ENCODE measurements at places on chromosomes 6 and 20.
A peak's percentile ranks its signal among the peaks of the same experiment; 100 is the strongest.

GRCh38 chr20:31806564-31807355, 12.4 kb upstream of the MYLK2 start:
- DNase-seq = no peak

DNA sequence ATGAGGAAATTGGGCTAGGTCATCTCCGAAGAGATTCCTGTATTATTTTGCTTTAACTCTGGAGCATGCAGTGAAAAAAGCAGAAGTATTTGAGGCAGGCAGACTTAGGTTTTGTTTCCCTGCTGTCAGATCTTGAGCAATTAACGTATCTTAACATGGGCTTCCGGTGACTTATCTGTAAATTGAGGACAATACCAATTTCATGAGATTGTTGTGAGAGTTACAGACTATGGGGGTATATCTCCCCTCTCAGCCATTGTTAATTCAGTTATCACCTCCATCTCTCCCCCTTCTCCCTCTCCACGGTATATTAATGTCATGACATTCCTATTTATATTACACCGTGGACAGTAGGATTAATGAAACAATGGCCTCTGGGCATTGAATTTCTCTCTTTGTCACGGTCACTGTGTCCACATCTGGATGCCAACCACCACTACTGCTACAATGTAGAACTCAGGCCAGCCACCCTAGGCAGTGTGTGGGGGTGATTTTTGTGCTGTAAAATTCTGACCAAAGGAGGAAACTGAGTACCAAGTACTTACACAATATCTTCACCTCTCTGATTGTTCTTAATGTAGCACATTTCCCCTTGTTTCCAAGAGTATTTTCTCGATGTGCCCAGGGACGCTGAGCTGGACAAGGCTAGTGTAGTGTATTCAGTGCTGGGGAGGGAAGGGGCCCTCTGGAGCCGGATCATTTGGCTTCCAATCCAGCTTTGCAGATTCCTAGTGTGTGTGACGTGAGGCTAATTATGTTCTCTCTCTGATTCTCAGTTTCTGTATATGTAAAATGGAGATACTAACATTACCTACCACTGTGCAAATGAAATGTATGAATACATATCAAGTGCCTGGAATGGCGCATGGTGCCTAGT, 77.2 kb downstream of the GCNT2 start:
- no peak for DNase-seq

- DNase-seq = peak; percentile 3
Measured at GRCh38 chr6:79269877-79270276, 35.4 kb upstream of the HMGN3 start.

- no peak for DNase-seq
Measured at GRCh38 chr20:35063168-35063567, 29.4 kb downstream of the TRPC4AP start.

DNA sequence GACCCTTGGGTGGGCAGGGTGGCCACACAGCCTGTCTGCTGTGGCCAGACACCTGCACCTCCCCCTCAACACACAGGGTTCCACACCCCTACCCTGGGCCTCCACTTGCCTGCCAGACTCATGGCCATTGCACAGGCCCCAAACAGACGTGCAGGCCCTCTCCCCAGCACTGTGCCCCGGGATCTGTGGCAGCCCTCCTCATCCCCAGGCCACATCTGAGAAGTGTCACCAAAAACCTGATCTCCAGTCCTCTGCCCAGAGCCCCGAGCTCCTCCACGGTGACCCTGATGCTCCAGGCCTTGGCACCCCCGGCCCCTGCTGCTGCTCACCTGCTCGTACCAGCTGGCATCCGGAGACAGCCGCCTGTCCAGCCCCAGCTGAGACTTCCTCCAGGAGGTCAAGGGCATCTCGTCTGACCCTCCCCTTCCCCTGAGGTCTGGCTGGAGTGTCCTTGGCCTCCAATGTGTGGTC, 160.1 kb downstream of the DLL1 start:
- DNase-seq = no peak

- DNase-seq = no peak
Measured at GRCh38 chr6:4885341-4885933, 109.2 kb downstream of the CDYL start.

DNA sequence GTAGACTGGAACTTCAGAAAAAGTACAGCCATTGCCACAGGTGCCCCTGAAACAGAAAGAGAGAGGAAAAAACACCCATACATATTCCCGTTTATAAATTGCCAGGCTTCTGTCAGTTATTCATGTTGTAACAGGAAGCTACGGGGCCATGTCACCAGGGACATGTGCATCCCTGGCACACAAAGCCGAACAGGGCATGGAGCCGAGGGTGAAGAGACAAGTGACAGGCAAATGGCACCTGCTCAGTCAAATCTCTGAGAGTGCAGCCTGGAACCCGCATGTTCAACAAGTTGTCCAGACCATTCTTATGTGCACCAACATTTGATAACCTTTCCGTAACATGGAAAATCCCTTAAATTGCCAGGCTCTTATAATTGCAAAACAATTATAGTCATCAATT, 740.7 kb downstream of the KIF16B start:
- no peak for DNase-seq

- no peak for DNase-seq
Measured at GRCh38 chr6:105163183-105163582, 16.6 kb downstream of the POPDC3 start.

DNA sequence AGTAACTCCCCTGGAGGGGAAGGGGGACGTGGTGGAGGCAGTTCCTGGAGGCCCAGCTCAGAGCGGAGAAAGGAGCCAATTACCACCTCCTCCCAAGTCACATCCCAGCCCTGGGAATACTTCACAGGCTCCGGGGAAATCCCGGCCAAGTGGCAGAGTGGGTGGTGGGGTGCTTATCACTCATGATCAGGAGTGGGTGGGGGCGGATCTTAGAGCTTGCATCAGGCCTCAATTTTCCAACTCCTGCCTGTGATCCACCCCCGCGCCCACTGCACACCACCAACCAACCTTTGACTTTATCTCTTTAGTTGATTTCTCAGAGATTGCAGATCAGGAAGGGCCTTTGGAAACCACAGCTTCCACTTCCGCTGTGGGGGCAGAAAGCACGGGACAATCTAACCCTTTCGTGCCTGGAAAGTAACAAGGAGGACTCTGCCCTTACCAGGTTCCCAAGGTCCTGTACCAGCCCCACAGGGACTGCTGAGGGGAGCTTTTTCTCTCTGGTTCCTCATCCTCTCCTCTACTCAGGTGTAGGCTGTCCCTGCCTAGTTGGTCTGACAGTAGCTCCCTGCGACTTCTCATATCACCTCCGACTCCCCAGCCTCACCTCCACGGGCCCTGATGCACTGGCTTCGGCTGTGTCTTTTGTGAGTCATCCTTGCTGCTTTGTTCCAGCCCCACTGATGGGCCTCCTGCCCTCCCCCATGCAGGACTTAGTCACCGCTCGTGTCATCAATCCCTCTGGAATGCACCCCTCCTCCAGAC, 24.9 kb upstream of the IER3 start:
- DNase-seq = peak; percentile 81

DNA sequence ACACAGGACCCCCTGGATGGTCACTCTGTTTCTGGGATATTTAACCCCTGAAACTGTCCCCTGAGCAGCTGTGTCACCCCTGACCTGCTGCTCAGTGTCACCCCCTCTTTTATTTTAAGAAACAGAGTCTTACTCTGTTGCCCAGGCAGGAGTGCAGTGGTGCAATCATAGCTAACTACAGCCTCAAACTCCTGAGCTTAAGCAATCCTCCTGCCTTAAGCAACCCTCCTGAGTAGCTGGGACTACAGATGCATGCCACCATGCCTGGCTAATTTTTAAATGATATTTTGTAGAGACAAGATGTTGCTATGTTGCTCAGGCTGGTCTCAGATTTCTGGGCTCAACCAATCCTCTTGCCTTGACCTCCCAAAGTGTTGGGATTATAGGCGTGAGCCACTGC, 21.5 kb upstream of the GTSF1L start:
- no peak for DNase-seq
